H9 (cell line): ENCODE measurements at places on chromosomes 12 and 14.
A peak's percentile ranks its signal among the peaks of the same experiment; 100 is the strongest.

- peak; percentile 72 for DNase-seq
These were observed 2.4 kb upstream of the TCL1B start for GRCh38 chr14:95683793-95684192.

- no peak for DNase-seq
These were observed 12.1 kb downstream of the LTBR start for GRCh38 chr12:6396031-6396430.

DNA sequence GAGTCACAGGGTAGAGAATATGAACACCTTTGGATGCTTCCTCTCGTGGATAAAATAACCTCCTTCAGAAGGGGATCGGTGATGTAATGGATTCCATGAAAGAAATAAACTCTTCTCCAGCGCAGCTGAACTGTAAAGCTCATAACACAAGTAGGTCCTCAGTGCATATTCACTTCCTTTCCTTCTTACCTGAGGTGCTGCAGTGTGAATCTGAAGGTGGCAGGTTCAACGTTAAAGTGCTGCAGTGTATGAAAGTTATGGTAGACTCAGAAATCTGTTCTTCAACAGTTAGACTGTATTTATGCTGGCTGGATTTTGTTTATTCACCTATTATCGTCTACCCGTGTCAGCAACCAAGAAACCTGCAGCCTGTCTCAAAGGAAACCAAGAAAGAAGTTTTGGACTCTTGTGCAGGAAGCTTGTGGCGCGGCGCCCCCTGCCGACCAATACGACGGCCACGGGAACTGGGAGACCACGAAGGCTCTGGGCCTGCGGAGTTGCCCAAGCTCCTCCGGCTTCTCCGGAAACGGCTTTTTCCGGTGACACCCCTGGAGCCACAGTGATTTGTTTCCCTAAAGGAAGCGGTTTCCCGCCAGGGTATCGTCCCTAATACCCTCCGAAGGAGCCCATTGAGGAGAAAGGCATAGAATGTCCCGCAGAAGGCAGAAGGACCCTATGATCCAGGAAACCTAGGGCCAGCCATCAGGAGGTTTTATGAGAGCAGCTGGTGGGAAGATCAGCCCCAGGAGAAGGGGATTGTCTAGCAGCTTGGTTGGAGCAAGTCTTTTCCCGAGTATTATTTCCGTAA lies 17.6 kb upstream of the RNASE3 start:
- DNase-seq = peak; percentile 94

GRCh38 chr12:28223025-28223554 lies 32.8 kb downstream of the CCDC91 start:
- DNase-seq = no peak

DNA sequence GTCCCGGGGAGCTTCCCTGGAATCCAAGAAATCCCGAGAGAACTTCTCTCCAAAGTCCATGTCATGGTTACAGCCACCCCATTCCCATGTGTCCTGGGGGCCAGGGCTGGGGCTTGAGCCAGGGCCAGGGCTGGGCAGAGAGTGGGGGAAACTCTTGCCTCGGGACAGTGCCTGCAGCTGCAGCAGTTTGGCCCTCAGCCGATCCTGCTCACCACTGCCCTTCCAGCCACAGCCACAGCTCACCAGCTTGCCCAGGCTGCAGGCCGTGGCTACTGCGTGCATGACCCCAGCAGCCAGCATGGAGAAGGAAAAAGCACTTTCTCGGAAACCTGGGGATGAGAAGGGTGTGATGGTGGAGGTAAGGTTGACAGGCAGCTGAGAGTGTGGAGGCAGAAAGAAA lies 3.5 kb downstream of the WNT10B start:
- peak; percentile 53 for DNase-seq

GRCh38 chr14:63200035-63200740 lies 4.1 kb upstream of the RHOJ start:
- DNase-seq = no peak
